ENCODE measurements at places on chromosomes 12 and 14.

GRCh38 chr14:91138511-91139359 is 24.9 kb downstream of the DGLUCY start:
- no peak overlapping the region for H3K27ac ChIP-seq
- H3K4me3 ChIP-seq: no peak overlapping the region
- no peaks in the 10 kb centered on the region for H3K27me3 ChIP-seq
- peak; percentile 40 for DNase-seq
- peaks cover 4% of the 10 kb centered on the region for H3K36me3 ChIP-seq
- H3K4me1 ChIP-seq: peaks cover 20% of the 10 kb centered on the region

GRCh38 chr12:80909370-80909769 is 28.4 kb downstream of the LIN7A start:
- H3K4me1 ChIP-seq: no peaks in the 10 kb centered on the region
- H3K4me3 ChIP-seq: no peak overlapping the region
- no peaks in the 10 kb centered on the region for H3K27me3 ChIP-seq
- no peaks in the 10 kb centered on the region for H3K36me3 ChIP-seq
- DNase-seq: no peak

GRCh38 chr12:92930421-92930820 is 1.3 kb upstream of the EEA1 start:
- no peak overlapping the region for H3K4me3 ChIP-seq
- no peaks in the 10 kb centered on the region for H3K27me3 ChIP-seq
- peaks cover 28% of the 10 kb centered on the region for H3K4me1 ChIP-seq
- H3K36me3 ChIP-seq: no peaks in the 10 kb centered on the region
- no peak for DNase-seq

DNA sequence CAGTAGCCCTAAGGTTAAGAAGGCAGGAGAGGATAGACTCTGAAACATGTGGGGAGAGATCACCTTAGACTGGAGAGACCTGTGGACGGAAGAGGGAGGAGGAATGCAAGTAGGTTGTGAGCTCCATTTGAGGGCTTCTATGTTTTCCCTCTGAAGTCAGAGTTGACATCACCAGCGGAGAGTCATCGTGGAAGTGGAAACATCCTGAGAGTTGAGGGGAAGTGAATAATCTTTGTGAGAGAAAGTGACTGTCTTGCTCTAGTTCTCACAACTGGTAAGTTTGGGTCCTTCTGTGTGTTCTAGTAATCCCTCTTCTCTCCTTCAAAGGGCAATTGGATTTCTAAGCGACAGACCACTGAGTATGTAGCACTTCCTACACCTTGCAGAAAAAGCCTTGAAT is 103.6 kb upstream of the CCND2 start:
- H3K4me1 ChIP-seq: peaks cover 5% of the 10 kb centered on the region
- H3K27me3 ChIP-seq: no peaks in the 10 kb centered on the region
- no peaks in the 10 kb centered on the region for H3K36me3 ChIP-seq

- H3K36me3 ChIP-seq: no peaks in the 10 kb centered on the region
- no peaks in the 10 kb centered on the region for H3K27me3 ChIP-seq
- H3K27ac ChIP-seq: no peak overlapping the region
- no peak overlapping the region for H3K4me3 ChIP-seq
- no peak for DNase-seq
- H3K4me1 ChIP-seq: no peaks in the 10 kb centered on the region
Measured at GRCh38 chr14:100297320-100298300, 8.6 kb downstream of the SLC25A29 start.

GRCh38 chr12:120677765-120678473 is 9.0 kb upstream of the MLEC start:
- no peak for DNase-seq
- no peaks in the 10 kb centered on the region for H3K27me3 ChIP-seq
- no peaks in the 10 kb centered on the region for H3K36me3 ChIP-seq
- peaks cover 5% of the 10 kb centered on the region for H3K4me1 ChIP-seq
- H3K27ac ChIP-seq: no peak overlapping the region

DNA sequence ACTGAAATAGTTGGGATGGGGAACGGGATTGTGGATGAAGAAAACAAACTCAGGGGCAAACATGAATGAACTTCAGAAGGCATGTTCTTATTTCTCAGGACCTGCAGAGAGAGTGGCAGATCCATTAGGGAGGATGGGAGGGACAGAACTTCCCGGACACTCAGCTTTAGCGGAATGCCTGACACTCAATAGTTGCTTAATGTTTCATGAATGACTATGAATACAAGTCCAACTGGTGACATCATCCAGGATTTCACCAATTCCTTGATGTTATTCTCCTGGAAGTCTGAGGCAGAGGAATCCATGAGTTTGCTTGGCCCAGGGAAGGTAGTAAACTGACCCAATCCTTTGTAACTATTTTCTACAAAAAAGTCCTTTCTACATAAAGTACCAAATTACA is 37.8 kb upstream of the LRRC10 start:
- DNase-seq: no peak
- H3K27ac ChIP-seq: no peak overlapping the region
- H3K4me1 ChIP-seq: no peaks in the 10 kb centered on the region
- H3K36me3 ChIP-seq: no peaks in the 10 kb centered on the region
- no peaks in the 10 kb centered on the region for H3K27me3 ChIP-seq

- DNase-seq: no peak
- no peak overlapping the region for H3K4me3 ChIP-seq
- H3K36me3 ChIP-seq: peaks cover 47% of the 10 kb centered on the region
Measured at GRCh38 chr12:123398550-123399254, 14.8 kb downstream of the KMT5A start.

- H3K4me1 ChIP-seq: no peaks in the 10 kb centered on the region
- H3K36me3 ChIP-seq: no peaks in the 10 kb centered on the region
- no peak overlapping the region for H3K4me3 ChIP-seq
- no peak overlapping the region for H3K27ac ChIP-seq
Measured at GRCh38 chr14:76045773-76046172, 60.2 kb downstream of the IFT43 start.

DNA sequence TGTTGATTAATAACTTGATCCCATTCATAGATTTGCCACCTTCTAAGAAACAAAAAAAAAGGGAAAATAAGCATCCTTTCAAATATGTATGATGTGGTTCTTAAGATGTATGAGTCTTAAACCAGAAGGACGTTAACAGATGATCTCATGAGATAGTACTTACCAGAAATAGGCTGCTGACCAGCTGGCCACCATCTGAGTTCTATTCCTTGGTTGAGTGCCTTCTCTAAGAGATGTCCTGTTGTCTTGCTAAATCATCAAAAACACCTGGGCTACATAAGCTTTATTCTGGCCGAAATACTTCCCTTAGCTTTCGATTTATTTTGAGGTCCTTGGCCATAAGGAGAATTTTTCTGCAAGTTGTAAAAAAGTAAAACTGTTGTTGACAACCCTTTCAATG is 55.6 kb downstream of the GPR65 start:
- no peak for DNase-seq
- H3K4me3 ChIP-seq: no peak overlapping the region
- no peak overlapping the region for H3K27ac ChIP-seq
- H3K27me3 ChIP-seq: no peaks in the 10 kb centered on the region
- no peaks in the 10 kb centered on the region for H3K36me3 ChIP-seq
- H3K4me1 ChIP-seq: no peaks in the 10 kb centered on the region

GRCh38 chr12:123085730-123086487 is 65.0 kb downstream of the PITPNM2 start:
- H3K36me3 ChIP-seq: no peaks in the 10 kb centered on the region
- no peaks in the 10 kb centered on the region for H3K4me1 ChIP-seq
- no peak overlapping the region for H3K27ac ChIP-seq
- H3K4me3 ChIP-seq: no peak overlapping the region

DNA sequence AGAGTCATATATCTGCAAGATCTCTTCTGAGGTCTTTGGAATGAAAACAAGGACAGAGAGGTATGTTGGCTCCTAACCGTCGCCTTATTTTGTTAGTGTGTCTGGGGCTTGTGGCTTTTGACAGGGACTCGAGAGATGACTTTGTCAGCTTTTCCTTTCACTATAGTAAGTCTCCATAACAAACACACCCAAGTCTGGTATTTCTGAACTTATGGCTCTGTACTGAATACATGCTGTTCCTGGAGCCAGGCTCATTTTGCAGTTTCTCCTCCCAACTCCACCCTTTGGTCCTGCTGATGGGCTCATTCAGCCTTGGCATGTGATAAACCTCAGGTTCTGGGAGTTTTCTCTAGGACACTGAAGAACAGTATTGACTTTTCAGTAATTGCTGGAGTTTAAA is 27.7 kb upstream of the TMED10 start:
- no peaks in the 10 kb centered on the region for H3K36me3 ChIP-seq
- no peak for DNase-seq
- no peak overlapping the region for H3K4me3 ChIP-seq

- no peaks in the 10 kb centered on the region for H3K27me3 ChIP-seq
- no peaks in the 10 kb centered on the region for H3K36me3 ChIP-seq
- no peak overlapping the region for H3K27ac ChIP-seq
- H3K4me3 ChIP-seq: no peak overlapping the region
Measured at GRCh38 chr14:89212386-89213235, 204.4 kb downstream of the FOXN3 start.

- H3K4me3 ChIP-seq: no peak overlapping the region
- H3K27ac ChIP-seq: no peak overlapping the region
- DNase-seq: no peak
- H3K4me1 ChIP-seq: peaks cover 28% of the 10 kb centered on the region
Measured at GRCh38 chr12:11805680-11806079, 156.2 kb downstream of the ETV6 start.

- no peak overlapping the region for H3K27ac ChIP-seq
- no peaks in the 10 kb centered on the region for H3K36me3 ChIP-seq
- no peaks in the 10 kb centered on the region for H3K27me3 ChIP-seq
- peaks cover 23% of the 10 kb centered on the region for H3K4me1 ChIP-seq
- no peak for DNase-seq
- no peak overlapping the region for H3K4me3 ChIP-seq
Measured at GRCh38 chr12:104632724-104633201, 176.0 kb downstream of the CHST11 start.

DNA sequence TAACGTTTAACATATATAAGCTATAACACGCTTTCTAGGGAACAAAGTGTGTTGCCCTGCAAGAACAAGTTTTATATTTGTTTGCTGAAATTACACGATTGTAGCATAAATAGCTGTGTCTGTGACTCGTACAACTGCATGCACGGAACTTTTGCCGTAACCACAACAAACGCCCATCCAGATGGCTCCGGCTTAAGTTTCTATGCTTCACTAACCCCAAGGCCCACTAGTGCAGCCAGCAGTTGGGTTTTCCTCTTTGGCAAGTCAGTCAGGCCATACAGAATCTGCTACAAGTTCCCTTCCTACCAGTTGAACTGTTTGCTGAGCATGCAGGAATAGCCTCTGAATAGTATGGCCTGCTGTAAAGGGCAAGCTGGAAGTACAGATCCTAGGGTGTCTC is 12.1 kb downstream of the CSRP2 start:
- no peaks in the 10 kb centered on the region for H3K4me1 ChIP-seq
- no peak for DNase-seq
- no peak overlapping the region for H3K4me3 ChIP-seq
- no peak overlapping the region for H3K27ac ChIP-seq
- no peaks in the 10 kb centered on the region for H3K36me3 ChIP-seq
- no peaks in the 10 kb centered on the region for H3K27me3 ChIP-seq

- no peak overlapping the region for H3K27ac ChIP-seq
- no peaks in the 10 kb centered on the region for H3K4me1 ChIP-seq
- DNase-seq: no peak
- no peak overlapping the region for H3K4me3 ChIP-seq
Measured at GRCh38 chr12:126776026-126776655, 1490.8 kb upstream of the TMEM132C start.

DNA sequence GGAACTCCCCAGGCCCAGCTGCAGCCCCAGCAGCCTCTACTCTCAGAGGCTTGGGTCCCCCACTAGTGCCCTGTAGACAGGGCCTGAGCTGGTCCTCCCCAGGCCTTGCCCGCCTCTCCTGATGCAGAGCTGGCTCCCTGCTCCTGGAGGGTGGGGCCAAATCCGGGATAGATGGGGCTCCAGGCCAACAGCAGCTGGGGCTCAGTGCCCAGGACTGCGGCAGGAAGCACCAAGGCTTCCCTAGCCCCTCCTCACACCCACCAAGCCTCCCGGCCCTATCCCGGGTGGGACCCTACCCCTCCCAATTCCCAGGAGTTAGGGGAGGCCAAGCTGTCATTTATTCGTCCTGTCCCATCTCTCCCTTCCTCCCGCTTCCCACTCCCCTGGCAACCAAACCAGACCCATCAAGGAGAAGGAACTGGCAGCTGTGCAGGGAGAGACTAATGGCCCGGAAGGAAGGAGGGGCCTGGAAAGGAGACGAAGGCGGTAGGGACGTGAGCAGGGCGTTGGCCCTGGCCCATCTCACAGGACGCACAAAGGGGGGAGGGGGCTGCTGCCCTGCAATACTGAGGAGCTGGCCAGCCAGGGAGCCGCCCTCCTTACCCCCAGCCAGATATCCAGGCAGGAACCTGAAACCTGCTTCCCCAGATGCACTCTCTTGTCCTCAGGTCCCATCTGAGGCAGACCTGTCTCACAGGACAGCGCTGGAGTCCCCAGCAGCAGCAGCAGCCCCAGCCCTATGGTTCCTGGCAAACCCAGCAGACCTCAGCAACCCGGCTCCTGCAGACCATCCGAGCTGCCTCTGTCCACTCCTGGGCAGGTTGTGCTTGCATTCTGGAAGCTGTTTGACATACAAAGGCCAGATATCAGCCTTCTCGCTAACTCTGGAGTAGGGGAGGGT is 1.6 kb upstream of the PRPH start:
- no peak overlapping the region for H3K4me3 ChIP-seq
- H3K36me3 ChIP-seq: no peaks in the 10 kb centered on the region
- peaks cover 20% of the 10 kb centered on the region for H3K4me1 ChIP-seq
- DNase-seq: no peak
- no peak overlapping the region for H3K27ac ChIP-seq

- peak overlapping the region; percentile 46 for H3K27ac ChIP-seq
- DNase-seq: no peak
- H3K36me3 ChIP-seq: no peaks in the 10 kb centered on the region
- peak overlapping the region; percentile 20 for H3K4me3 ChIP-seq
- peaks cover 97% of the 10 kb centered on the region for H3K4me1 ChIP-seq
- no peaks in the 10 kb centered on the region for H3K27me3 ChIP-seq
Measured at GRCh38 chr14:98185036-98185435, 1087.0 kb downstream of the BCL11B start.

DNA sequence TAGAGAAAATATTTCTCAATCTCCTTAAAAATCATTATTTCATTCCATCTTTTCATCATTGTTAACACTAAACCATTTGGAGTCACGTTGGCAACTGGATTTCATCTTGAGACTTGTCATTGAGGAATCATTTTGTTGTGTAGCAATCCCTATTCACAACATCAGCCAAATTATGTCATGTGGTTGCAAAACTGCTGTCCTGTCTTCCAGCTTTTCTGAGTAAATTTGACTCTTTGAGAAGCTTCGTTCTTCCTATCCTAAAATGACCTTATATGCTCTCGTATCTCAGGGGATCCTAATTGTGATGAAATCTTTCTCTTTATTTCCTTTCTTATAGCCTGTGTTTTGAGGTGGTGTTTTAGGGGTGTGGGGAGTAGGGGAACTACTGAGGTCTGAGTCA is 30.6 kb upstream of the KICS2 start:
- no peaks in the 10 kb centered on the region for H3K4me1 ChIP-seq
- no peak for DNase-seq
- no peaks in the 10 kb centered on the region for H3K27me3 ChIP-seq
- no peak overlapping the region for H3K27ac ChIP-seq
- H3K4me3 ChIP-seq: no peak overlapping the region

Measured in CD4-positive, alpha-beta memory T cell (primary cell).